ENCODE measurements at places on chromosomes 11 and 22. TPM values are rescaled to one million over a fixed set of nuclear protein-coding genes. Genes with fewer than 3 reads are reported as not detected.

The TRPC6 gene
- total RNA-seq = 1.7 TPM

The NNMT gene
- total RNA-seq = not detected

The OVOL1 gene
- total RNA-seq = 3.4 TPM

GRCh38 chr11:85772695-85773094, 38.2 kb downstream of the SYTL2 start:
- no peak for DNase-seq

GRCh38 chr11:34604145-34604544, 16.7 kb upstream of the EHF start:
- DNase-seq = no peak

The DDI1 gene
- total RNA-seq = not detected

GRCh38 chr11:120184371-120184945, 26.4 kb upstream of the OAF start:
- DNase-seq = peak; percentile 35

- DNase-seq = peak; percentile 44
These were observed 3.8 kb downstream of the IFITM5 start for GRCh38 chr11:295351-296170.

DNA sequence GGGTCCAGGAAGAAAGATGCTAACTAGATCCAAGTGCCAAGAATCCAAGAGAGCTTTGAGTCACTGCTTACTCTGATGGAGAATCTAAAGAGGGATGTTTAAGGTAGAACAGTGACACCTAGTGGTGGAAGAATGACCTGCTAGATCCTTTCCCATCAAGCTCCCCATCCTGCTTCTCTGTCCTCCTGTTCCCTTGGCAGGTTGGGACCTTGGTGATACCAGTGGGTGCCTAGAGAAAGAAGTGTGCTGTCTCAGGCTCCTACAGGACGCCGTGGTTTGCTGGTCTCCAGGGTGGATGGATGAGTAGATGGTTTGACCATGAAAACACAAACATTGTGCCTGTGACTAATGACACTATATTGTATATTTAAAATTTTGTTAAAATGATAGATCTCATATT, 383.7 kb downstream of the TMEM135 start:
- DNase-seq = peak; percentile 82

GRCh38 chr22:46026899-46027210, 49.9 kb upstream of the WNT7B start:
- no peak for DNase-seq

DNA sequence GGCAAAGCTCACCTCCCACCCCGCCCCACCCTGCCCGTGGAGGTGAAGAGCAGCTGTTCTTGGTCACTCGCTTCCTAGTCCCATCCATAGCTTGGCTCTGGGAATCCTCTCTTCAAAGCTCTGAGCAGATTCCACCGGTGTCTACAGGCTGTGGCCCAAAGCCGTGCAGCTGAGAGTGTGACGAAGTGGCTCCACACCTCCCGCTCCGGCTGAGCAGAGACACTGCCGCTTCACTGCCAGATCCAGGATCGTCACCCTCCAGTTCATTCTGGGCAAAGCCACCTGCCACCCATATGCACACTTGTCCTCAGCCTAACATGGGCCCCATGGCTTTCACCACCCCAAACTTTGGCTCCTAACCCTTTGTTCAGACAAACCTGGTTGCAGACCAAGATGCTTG, 532.9 kb upstream of the B3GAT1 start:
- DNase-seq = no peak

DNA sequence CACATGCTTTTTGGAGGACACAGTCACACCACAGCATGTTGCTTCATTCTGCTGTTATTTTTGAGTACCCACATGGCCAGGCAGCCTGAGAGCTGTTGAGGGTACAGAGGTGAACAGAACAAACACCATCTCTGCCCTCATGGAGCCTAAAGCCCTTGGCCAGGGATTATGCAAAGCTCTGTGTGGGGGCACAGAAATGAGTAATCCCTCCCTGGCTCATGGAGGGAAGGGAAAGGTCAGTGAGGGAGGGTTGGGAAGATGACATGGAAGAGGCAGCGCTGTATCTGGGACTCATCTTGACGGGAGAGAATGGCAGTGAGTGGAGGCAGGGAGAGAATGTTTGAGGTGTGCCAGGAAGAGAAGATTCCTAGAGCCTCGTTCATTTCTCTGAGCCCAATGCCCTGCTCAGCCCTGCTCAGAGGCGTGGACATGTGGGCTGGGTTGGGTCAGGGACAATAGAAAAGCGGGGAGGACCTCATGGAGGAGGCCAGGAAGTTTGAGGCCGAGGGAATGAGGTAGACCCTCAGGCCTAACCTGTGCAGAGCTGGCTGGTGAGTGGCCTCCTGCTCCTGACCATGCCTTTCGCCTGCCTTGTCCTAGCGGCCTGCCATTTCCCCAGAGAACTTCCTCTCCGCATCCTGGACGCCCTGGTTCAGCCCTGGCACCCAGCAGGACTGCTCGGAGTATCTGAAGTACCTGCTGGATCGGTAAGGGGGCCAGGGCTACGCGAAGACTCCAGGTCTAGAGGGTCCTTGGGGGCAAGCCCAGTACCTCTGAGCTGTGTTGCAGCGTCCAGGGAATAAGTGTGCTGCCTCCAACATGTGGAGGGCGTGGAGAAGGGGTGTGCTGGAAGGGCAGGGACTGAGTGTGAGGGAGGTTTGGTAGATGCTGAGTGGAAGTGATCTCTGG, 19.8 kb downstream of the USP35 start:
- no peak for DNase-seq

- DNase-seq = peak; percentile 97
These were observed at the start of gene IRF7 for GRCh38 chr11:615504-616319. TSS of gene IRF7 (minus strand) at chr11:615950. CDS start at chr11:615364, 586 bp downstream.

The TRIM48 gene
- total RNA-seq = not detected

The MMP8 gene
- not detected for total RNA-seq

The STK33 gene
- total RNA-seq = 24.4 TPM

- DNase-seq = peak; percentile 87
These were observed 14.4 kb downstream of the BCL9L start for GRCh38 chr11:118911113-118911879.

DNA sequence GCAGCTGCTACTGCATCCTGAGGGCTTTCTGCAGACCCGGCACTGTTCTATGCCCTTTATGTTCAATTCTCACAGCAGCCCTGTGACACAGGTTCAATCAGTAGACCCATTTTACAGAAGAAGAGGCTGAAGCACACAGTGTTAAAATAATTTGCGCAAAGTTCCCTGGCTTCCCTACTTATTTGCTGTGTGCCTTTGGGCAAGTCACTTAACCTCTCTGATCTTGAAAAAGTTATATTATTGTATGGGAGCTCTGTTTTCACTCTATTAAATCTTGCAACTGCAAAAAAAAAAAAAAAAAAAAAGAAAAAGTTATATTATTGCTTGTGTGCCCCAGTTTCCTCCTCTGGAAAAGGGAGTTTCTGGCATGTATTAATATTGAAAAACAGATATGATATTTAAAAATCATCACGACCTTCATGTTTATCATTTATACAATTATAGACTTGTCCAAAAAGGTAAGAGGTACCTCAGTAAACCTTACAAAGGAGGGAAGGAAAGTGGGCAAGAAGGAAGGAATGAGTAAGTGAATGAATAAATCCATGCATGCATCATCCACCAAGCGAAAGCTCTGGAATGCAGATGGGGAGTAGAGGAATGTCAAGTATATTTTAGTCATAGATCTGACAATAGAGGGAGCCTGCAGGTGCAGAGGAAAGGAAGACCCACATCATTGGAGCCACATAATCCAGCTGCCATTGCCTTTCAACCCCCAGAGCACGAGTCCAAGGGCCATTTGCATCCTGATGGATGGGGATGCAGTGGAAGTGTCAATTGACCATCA, 21.2 kb upstream of the ISX start:
- peak; percentile 15 for DNase-seq

GRCh38 chr22:46833228-46833627, 70.8 kb downstream of the TBC1D22A start:
- peak; percentile 87 for DNase-seq

DNA sequence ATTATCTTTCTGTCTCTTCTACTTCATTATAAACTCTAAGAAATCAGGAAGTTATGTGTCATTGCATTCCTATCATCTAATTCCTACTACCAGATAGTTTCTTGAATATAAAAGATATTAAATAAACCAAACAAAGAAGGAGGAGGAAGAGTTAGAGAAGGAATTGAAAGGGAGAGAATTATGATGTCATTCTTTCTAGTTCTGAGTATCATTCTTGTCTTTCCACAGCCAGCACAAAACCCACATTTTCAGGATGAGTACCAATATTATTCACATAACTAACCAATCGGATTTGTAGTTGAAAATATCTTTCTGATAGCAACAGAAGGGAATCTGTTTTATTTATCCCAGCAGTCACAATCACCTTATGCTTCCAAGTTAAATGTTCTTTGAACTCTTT, 13.3 kb downstream of the MS4A13 start:
- DNase-seq = no peak

The OR8B8 gene
- total RNA-seq = not detected

The SORL1 gene
- total RNA-seq = 57.5 TPM

- DNase-seq = no peak
These were observed 49.5 kb upstream of the SMIM38 start for GRCh38 chr11:69106031-69106811.

GRCh38 chr11:64866173-64866491, 12.3 kb downstream of the EHD1 start:
- DNase-seq = no peak

The GLB1L2 gene
- total RNA-seq = 11.0 TPM

- peak; percentile 13 for DNase-seq
These were observed 444.3 kb downstream of the TBC1D22A start for GRCh38 chr22:47206666-47207218.

- DNase-seq = peak; percentile 58
These were observed 10.2 kb downstream of the GNB1L start for GRCh38 chr22:19844377-19845053.

DNA sequence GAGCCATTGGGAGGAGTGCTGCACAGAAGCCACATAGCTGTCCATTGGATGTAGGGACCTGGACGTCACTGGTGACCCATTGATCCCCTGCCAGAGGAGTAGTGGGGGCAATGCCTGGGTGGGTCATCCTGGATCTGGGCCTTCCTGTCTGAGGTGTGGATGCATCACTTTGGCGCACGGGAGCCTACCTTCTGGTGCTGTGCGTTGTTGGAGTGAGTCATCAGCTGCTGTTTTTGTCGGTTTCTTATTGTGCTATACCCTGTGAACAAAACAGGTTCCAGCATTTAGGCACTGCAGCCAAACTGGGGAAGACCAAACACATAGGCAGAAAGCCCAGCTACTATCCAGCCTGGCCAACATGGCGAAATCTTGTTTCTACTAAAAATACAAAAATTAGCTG, 3.2 kb downstream of the TAF6L start:
- no peak for DNase-seq

DNA sequence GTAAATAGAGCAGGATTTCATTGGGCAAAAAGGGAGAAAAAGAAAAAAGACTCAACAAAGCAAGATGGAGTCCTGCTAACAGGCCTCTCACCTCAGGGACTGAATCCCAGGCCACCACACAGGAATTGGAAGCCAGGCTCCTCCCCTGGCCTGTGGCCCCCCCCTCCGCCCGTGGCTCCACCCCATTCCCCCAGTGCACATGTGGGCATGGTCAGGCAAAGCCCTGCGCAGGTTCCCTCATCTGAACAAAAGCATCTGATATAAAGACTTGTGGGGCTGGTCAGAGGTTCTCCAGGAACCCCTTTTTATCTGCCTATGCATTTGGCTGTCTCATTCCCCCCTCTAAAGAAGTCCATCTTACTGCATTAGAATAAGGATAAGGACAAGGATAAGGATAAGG, 46.0 kb upstream of the PAK1 start:
- DNase-seq = no peak

The TSGA10IP gene
- 1.3 TPM for total RNA-seq

DNA sequence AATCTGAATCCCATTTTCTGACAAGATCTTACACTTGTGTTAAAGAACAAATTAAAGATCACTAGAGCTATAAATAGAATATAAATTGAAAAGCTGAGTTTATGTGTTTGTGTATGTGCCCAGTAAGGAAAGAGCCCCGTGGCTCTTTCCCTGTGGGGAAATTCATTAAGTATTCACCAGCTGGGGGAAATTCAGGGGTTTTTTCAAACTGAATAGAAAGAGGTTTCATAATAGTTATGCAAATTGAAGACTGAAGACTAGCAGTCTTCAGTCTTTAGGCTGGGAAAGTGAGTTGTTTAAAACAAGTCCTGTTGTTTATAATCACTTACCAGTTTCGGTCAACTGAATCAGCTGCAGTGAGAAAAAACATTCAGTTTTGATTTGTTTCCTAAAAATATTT, 11.3 kb upstream of the MS4A7 start:
- DNase-seq = no peak

The WBP2NL gene
- total RNA-seq = not detected

DNA sequence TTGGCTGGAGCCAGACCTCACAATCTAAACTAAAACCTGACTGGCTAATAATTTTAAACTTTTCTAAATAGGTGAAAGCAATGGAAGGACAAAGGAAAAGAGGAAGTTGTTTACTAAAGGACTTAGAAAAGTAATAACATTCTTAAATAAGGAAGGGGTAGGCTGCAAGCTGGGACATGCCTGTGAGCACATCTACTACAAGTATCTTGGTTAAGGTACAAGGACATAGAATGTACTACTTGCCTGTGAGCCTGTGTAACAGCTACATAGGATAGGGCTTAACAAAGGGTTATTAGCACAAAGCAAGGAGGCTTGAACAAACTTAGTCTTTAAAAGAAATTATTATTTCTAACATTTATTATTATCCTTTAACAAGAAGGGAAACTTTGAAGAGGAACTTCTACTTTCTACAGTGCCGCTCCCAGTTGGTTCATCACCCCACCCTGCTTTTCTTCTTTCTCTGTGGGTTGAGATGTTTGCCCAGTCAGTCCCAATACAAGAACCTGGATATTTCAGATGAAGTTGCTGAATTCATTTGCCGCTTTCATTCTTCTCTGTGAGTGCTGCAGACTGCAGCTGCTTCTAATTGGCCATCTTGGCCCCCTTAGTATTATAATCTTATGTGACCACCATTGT, 87.5 kb downstream of the PRMT3 start:
- DNase-seq = no peak

DNA sequence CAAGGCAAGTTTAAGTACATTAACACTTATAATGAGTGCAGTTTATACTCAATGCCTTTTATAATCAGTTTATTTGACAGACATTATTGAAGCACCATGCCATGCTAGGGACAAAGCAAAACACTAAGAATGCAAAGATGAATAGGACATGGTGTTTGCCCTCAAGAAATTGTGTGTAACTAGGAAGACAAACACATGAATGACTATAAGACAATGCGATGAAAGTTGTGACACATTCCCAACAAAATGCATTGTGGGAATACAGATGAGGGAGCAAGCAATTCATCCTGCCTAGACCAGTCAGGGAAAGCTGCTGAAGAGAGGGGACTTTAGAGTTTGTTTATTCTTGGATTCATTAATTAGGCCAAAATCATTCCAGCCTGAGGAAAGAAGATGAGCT, 133.8 kb upstream of the TRPC6 start:
- DNase-seq = no peak

- DNase-seq = no peak
These were observed 971 bp downstream of the TUBGCP6 start for GRCh38 chr22:50243685-50244419.

GRCh38 chr11:849104-849824, 6.6 kb downstream of the TSPAN4 start:
- DNase-seq = peak; percentile 90

- no peak for DNase-seq
These were observed 36.0 kb downstream of the ARRB1 start for GRCh38 chr11:75315439-75315805.

- DNase-seq = no peak
These were observed 72.6 kb upstream of the CLDN5 start for GRCh38 chr22:19596680-19597398.
